ENCODE measurements at places on chromosomes 4 and X.

GRCh38 chr4:70182517-70183167, 12.9 kb upstream of the ODAM start:
- DNase-seq = no peak

GRCh38 chr4:183444214-183445096, at the start of gene CDKN2AIP:
CDKN2AIP (plus strand) TSS chr4:183444636; CDS start chr4:183444798, 162 bp downstream.
- peak; percentile 69 for DNase-seq

GRCh38 chrX:63115196-63115595, 235.9 kb downstream of the SPIN4 start:
- no peak for DNase-seq

GRCh38 chr4:175823015-175823742, 11.1 kb upstream of the GPM6A start:
- DNase-seq = no peak

DNA sequence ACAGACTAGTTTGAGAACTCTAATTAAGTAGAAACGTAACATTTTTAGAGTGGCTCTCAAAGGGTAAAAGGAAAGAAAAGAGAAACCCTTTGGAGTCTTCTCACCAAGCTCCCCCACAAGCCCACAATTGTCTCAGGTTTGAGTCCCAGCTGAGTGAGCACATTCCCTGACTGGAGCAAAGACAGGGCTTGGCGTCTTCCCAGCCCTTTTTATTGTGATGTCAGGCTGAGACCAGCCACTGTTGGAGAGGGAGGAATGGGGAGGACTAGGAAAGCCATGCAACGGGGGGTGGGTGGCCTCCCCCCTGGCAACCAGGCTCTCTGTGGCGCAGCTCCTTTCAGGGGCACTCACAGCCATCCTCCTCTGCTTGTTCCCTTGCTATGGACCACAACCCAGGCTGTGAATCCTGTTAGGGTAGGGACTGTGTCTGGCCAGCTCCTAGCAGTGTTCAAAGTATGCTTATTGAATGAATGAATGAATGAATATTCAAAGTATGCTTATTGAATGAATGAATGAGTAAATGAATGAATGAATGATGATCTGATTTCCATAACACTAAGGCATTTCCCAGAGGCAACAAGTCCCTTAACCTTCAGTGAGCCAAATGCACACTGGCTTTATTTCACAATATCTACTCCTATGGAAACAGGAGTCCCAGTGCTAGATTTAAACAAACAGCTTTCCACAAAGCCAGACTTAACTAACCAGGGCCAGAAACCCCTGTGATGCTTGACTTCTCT, 413.3 kb downstream of the MID1IP1 start:
- no peak for DNase-seq

Data from BJ (cell line).